Frontal cortex (tissue), 4 donors: ENCODE measurements at places on chromosomes 16 and 17. TPM values are rescaled to one million over a fixed set of nuclear protein-coding genes. Genes with fewer than 3 reads are reported as not detected.

- no peak for DNase-seq
Measured at GRCh38 chr16:79988089-79988488, 387.6 kb upstream of the MAF start.

DNA sequence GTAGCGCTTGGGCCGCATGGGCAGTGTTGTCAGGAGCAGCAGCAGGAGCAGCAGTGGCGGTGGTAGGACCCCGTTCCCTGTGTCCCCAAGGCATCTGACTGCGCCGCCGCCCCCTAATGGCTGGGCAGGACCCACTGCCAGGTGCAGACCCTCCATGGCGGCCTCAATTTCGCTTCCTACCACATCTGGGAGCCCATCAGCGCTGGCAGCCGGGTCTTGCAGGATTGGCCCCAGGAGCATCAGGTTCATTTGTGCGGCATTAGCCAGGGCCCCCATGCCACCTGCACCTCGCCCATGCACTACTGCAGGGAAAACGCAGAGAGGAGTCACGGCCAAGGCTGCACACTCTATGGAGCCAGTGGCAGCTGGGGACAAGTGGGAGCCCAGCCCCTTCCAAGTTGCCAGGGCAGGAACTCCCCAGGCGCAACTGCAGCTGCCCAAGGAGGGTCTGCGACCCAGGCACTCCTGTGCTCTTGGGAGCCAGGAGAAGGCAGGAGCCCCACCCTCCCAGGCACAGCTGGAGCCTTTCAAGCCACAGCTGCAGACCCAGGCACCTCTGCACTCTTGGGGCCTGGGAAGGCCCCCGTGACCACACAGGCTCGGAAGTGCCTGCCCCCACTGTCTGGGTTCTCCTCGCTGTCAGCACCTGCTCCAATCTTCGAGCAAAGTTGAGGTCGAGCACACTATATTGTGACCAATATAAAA, 594.2 kb downstream of the KCNJ18 start:
- DNase-seq: no peak

DNA sequence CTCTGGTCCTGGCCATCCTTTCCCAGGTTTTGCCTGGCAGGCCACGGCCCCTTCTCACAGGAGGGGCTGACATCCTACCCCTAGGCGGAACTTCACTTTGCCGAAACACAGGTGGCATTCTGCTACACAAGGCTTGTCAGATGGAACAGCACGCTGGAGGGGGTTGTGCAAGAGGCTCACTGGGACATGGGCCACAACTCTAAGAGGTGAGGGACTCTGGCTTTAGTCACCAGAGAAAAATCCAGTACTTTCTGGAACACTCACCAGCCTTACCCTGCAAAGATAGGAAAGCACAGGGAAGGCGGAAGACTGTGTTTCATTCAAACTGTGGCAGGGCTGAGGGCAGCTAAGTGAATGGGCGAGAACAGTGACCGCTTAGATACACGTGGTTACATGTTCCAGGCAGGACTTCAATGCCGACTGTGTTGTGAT, 18.3 kb downstream of the CDC42EP4 start:
- no peak for DNase-seq

The IL21R gene
- total RNA-seq: 0.41 TPM

DNA sequence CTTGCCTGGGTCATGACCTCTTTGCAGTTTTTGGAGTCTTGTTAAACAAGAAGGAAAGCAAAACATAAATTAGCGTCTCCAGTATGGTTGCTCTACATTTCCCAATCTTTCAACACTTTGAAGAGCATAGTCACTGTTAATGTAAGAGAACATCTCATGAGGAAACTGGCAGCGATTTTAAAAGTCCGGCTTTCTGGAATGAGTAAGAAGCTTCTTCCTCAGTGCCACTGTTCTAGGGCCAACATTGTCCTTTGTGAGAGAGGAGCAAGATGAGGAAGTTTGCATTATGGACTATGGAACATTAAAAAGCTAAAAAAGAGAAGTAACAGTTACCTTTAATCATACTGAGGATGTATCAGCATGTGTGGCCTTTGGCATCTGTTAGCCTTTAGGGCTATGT, 73.1 kb downstream of the WNT3 start:
- DNase-seq: no peak

- no peak for DNase-seq
Measured at GRCh38 chr16:55289353-55289752, 34.6 kb upstream of the IRX6 start.

DNA sequence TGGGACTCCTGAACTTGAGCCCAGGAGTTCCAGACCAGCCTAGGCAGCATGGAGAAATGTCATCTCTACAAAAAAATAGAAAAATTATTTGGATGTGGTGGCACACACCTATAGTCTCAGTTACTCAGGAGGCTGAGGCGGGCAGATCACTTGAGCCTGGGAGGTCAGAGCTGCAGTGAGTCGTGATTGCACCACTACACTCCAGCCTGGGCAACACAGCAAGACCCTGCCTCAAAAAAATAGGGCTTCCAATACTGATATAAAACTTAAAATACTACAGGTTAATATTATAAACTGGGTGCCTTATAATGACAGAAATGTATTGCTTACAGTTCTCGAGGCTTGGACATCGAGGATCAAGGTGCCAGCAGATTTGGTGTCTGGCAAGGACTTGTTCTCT, 10.6 kb downstream of the CES2 start:
- no peak for DNase-seq

The VPS25 gene
- total RNA-seq: 26.1 TPM

The DYNLL2 gene
- total RNA-seq: 33.0 TPM

DNA sequence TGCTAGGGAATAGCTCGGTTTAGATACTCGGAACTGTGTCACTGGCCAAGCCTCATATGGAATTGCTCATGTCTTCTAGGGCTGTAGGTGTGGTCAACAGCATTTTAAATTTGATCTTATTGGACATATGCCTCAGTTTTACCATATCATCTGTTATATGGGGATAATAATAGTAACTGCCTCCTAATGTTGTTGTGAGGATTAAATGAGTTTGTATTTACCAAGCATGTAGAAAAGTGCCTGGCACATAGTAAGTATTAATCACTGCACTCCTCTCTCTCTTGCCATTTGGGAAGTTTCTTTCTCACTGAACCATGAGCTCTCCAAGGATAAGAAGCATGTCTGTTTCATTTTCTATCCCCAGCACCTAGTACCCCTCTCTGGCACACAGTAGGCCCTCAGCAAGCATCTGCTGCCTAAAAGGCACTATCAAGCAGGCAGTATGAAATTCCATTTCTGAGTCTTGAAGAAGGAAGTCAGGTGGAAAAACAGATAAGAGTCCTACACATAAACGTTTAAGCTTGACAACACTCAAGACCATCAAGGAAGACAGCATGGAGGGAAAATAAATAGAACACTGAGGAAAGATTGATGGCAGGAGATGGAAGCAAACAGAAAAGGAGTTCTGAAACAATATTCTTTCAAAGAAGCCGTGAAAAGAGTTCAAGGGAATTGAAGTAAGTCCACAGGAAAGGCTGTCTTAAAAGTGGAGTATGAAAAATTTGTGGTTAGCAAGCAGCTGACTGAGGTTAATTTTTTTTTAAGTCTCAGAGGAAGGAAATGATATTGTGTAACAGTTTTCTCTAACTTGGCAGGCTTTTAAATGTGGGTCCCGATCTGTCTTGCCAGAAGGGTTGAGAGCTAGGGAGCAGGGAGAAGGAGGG, 2.2 kb upstream of the ATP6V0A1 start:
- no peak for DNase-seq

- no peak for DNase-seq
Measured at GRCh38 chr16:21608639-21609328, 9.4 kb downstream of the METTL9 start.

DNA sequence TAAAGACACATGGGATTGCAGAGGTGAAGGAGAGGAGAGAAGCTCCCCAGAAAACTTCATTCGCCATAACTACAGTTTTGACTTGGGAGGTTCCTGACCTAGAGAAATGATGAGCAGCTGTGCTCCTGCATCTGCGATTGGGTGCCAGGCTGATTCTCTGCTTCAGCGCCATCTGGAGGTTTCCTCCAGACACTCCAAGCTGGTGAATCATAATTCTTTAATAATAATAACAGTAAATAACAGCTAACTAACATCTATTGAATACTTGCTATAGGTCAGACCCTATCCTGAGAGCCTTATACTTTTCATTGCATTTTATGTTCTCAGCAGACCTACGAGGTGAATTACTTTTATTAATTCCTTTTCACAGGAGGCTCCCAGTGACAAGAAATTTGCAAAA, 575.8 kb downstream of the TOX3 start:
- DNase-seq: no peak

The CDRT15 gene
- not detected for total RNA-seq
